Fibroblast of skin of left biceps (primary cell): ENCODE measurements at places on chromosomes 1 and 21.

- no peak for DNase-seq
Observed at GRCh38 chr1:1627261-1627828, 4.6 kb upstream of the MMP23B start.

- DNase-seq: no peak
Observed at GRCh38 chr1:68313735-68314134, 81.4 kb upstream of the WLS start.

DNA sequence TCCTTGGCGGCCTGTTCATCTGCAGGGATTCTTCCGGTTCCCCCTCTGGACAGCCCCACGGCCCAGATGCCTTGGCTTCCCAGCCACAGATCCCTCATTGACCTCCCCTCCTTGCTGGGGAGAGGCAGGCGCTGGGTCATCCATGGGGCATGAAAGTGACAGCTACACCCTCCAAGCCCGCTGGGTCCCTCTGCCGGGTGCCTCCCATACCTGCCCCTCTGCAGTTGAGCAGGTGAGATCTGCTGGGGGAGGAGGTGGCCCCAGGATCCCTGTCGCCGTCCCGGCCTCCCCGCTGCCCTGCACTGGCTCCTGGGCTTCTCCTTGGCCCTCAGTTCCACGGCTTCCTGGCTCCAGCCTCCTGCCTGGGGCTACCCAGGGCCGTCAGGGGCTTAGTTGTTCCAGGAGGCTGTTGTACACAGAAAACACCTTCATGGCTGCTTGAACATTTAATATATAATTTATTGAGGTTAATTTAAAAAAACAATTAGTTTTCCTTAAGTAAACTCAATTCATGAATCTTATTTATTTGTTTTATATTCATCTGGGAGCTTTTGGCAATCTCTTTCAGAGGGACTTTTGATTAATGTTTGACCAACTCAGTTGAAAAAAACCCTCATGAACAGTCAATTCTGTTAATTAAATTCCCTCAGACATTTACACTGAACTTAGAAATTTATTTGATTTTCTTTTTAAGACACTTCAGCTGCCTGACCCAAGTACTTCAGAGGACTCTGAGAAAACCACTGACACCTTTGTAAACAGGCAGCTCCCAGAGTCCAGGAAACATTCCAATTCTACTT lies 67.6 kb upstream of the ABCG1 start:
- no peak for DNase-seq

DNA sequence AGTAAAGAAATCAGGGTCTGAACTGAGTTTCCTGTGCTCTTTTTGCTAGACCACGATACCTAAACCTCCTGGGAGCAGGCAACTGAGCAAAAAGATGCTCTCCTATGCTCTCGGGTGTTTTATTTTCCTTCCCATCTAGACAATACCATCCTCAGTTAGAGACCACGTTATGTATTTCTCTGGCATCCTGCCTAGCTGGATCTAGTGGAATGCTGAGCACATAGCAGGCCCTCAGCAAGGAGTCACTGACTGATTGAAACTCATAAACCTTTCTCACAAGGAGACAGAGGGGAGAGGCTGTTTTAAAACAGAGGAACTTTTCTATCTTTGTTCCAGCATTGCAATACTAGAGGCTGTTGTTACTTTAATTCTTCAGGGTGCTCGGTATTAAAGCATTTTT lies 168.0 kb downstream of the CYYR1 start:
- peak; percentile 54 for DNase-seq

DNA sequence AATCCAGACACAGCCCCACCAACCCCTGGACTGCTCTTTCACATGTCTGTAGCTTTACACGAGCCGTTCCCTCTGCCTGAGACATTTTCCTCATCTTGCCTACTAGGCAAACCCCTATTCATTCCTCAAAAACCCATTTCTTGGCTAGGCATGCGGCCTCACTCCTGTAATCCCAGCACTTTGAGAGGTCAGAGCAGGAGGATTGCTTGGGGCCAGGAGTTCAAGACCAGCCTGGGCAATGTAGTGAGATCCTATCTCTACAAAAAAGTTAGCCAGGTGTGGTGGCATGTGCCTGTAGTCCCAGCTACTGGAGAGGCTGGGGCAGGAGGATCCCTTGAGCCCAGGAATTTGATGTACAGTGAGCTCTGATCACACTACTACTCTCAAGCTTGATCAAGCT lies 5.2 kb upstream of the AUNIP start:
- no peak for DNase-seq

GRCh38 chr1:113780374-113781146 lies 21.3 kb upstream of the PHTF1 start:
- DNase-seq: no peak

GRCh38 chr1:46077644-46078043 lies 54.8 kb downstream of the PIK3R3 start:
- DNase-seq: no peak

DNA sequence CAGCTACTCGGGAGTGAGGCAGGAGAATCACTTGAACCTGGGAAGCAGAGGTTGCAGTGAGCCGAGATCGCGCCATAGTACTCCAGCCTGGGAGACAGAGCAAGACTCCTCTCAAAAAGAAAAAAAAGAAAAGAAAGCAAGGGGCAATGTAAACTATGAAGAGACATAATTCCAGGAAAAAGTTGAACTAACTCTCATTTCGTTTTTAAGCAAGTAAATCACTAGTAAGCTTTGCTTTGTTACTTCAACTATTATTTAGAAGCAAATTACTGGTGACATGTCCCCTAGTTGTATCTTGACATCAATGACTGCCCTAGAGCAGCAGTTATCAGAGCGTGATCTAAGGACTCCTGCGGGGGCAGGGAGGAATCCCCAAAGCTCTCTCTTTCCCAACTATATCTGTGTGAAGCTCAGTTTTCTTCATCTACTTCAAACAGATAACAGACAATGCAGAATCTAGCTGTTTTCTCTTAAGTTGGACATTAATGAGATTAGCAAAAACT lies 18.7 kb downstream of the CLSTN1 start:
- DNase-seq: no peak

DNA sequence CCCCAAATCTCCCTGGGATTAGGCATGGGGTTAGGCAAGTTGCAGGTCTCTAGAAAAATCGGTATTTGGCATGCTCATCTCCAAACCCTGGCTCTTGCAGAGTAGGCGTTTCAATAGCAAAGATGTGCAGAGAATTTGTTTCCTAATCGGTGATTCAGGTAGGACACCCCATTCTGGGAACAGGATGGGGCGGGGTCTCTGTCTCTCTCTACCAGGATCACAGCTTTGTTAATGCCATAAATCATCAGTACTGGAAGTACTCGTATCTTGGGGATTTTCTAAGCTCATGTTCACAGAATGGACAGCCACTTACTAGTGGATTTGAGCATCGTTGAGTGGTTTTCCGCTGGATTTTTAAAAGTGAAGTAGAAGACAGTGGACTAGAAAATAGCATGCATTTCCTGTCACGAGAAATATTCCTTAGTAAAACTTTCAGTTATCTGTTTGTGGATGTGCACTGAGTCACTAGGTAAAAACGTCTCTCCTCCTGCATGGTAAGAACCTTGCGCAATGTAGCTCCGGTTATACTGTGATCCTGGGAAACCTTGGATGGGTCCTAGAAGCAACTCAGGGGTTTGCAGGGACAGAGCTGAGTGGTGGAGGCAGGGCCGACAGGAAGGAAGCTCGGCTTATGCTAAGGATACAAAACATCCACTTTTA lies 5.1 kb downstream of the TMEM51 start:
- DNase-seq: no peak

- no peak for DNase-seq
Observed at GRCh38 chr1:157992833-157993146, 655 bp upstream of the KIRREL1 start.

DNA sequence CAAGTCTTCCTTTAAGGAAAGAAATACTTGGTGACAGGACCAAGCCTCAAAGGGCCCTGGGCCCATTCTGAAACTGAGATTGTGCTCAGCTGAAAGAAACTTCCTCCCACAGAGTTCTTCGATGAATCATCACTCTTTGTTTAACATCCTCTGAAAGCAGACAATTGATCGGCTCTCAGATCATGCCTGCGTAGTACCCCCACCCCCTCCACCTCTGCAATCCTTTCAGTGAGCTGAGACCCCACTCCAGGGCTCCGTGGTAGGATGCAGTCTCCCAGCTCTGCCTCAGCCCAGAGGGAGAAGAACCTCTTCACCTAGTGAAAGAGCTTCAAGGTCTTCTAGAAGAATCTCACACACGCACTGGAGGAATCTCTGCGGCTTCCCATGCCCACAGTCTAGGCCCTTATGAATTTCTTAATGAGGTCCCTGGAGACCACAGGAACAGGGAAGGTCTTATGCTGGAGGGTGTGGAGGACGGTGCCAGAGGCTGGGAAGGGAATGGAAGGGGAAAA lies 104.9 kb upstream of the SOD1 start:
- no peak for DNase-seq

DNA sequence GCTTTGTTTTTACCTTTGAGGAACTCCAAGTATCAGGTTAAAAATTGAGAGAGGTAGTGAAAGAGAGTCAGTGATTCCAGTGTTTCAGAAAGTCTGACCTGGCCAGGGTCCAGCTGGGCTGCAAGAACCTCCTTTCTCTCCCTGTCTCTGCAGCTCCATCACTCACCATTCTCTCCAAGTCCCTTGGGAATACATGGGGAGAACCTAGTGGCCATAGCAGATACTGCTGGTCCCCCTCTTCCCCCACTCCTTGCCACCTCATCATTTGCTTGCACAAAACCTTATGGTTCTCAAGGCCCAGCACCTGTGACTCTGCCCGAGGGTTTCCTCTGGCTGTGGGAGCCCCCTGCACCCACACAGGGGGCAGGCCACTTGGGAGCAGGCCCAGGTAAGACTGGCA lies 279.5 kb downstream of the KIF26B start:
- DNase-seq: no peak
